ENCODE measurements at places on chromosomes 4 and X.
A peak's percentile ranks its signal among the peaks of the same experiment; 100 is the strongest.

GRCh38 chr4:65580551-65580950 is 89.7 kb downstream of the EPHA5 start:
- DNase-seq, result no peak

DNA sequence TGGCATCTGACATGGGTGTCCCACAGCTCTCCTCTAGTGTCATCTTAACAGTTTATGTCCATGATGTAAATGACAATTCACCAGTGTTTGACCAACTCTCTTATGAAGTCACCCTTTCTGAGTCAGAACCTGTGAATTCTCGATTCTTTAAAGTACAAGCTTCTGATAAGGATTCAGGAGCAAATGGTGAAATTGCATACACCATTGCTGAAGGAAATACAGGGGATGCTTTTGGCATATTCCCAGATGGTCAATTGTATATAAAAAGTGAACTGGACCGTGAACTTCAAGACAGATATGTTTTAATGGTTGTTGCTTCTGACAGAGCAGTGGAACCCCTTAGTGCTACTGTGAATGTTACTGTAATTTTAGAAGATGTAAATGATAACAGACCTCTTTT is 4.6 kb downstream of the FAT4 start:
- DNase-seq, result no peak

- no peak for DNase-seq
These were observed 30.7 kb downstream of the ARHGEF9 start for GRCh38 chrX:63754136-63754859.

DNA sequence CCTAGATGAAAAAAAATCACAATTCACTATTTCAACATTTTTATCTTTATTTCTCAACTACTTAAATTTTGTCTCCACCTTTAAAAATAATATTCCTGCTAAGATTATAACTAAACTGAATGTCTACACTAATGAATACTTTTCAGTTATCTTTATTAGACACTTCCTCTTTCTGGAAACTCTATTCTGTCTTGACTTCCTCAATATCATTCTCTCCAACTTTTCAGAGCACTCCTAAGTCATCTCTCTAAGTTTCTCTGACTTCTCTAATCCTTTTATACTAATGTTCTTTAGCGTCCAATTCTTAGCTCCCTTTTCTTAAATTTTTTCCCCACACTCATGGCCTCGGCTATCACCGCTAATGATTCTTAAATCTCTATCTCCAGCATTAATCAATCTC is 374.2 kb downstream of the FBXO8 start:
- DNase-seq, result no peak

- no peak for DNase-seq
These were observed 258.8 kb downstream of the ARHGAP24 start for GRCh38 chr4:85733798-85734197.

DNA sequence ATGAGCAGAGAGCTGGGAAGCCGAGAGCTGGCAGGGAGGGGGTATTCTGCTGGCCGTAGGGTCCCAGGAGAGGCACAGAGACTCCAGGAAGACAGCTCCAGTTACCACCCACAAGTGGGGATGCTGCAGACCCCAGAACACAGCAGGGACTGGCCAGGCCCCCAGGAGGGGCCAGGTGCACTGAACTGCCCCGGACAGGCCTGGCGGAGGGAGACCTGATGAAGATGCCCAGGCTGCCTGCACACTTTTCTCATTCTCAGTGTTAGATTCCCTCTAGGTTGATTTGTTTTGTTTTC is 110.8 kb downstream of the CPZ start:
- DNase-seq, result no peak

- no peak for DNase-seq
These were observed 95.3 kb upstream of the CXCL13 start for GRCh38 chr4:77510367-77510766.

DNA sequence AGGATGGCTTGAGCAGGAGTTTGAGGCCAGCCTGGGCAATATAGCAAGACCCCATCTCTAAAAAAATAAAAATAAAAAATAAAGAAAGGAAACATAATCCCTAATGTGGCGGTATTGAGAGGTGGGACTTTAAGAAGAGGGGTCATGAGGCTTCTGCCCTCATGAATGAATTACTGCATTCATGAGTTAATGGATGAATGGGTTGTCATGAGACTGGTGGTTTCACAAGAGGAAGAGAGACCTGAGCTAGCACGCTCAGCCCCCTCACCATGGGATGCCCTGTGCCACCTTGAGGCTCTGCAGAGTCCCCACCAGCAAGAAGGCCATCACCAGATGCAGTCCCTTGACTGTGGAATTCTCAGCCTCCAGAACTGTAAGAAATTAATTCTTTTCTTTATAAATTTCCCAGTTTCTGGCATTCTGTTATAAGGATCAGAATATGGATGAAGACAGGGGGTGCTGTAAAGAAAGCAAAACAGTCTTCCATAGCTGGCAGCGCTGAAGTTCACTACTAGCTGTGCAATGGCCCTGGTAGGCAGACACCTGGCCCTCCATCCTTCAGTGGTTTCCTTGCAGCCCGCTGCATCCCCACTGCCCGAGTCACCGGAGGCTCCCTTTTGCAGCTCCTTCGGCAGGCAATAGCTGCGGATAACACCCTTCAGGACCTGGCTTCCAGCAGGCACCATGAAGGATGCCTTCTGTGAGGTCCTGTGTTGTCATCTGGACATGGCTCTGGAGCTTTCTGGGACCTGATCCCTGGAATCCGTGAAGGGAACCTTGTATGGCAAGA is 44.8 kb upstream of the NSG1 start:
- DNase-seq, result no peak

DNA sequence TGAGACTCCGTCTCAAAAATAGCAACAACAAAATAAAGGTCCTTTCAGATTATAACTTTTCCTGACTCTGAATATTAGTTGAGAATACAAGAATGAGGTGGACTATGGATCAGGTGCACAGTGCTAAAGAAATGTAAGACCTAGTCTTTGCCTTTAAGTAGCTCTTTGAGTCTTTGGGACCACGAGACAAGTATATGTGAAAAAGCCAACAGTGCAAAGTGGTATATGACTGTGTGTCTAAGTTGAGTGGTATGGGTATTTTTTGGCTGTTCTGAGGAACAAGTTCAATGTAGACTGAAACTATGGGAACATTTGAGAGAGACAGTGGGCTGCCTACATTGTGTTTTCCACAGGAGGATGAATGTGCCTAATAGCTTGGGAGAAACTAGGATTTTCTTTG is 2.8 kb downstream of the GAB1 start:
- DNase-seq, result no peak

DNA sequence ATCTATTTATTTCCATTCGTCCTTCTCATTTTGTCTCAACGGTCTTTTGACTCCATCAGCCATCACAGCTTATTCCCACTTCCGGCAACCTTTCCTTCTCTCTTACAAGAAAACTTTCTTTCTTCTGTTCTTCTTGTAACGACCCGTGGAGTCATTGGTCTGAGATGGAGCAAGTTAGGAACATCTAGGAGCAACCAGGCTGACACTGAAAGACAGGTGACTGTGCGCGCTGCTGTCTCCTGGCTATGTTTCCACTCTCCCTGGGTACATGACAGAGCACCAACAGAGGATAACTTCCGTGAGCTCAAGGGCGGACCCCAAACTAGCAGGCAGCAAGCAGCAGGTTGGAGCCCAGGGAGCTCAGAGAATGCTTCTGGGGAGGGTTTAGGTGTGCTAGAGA is 2.5 kb downstream of the FGF5 start:
- no peak for DNase-seq

GRCh38 chr4:23718435-23718834 is 171.4 kb downstream of the PPARGC1A start:
- DNase-seq, result no peak

GRCh38 chrX:64842492-64842891 is 133.8 kb downstream of the ZC4H2 start:
- no peak for DNase-seq

DNA sequence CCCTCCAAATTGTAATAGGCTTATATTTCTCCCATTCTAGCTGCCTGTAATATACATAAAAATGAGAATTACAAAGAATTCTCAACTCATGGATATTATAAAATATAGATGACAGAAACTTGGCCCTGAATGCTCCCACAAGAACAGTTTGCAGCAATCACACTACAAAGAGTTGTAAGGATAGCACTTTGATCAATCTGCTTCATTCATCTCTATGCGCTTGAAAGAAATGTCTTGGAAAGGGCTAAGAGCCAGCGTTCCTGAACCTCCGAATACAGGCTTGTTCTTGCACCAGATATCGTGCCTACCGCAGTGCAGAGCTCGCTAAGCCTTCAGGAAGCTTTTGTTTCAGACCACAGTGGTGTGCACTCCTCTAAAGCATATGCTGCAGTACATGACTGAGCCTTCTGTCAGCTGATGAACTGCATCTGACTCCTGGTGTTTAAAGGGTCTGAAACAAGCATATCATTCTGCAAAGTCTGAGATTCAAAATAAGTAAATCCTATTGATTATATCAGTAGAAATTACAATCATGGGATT is 417.6 kb upstream of the ZFP42 start:
- no peak for DNase-seq

DNA sequence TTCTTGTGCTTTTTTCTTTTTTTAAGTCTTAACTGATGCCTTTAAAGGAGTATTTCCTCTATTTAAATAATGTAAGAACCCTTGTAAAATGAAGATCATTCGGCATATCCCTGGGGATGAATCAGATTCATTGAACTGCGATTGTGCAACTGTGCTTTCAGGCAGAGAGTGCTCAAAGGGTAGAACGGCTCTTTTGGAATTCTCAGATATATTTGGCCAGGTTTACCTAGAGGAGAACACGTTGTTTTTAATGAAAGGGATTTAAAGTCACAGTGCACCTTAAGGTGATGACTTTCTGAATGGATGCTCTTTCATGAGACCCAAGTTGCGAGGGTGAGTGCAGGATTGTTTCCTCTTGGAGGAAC is 51.6 kb upstream of the ELOVL6 start:
- no peak for DNase-seq

DNA sequence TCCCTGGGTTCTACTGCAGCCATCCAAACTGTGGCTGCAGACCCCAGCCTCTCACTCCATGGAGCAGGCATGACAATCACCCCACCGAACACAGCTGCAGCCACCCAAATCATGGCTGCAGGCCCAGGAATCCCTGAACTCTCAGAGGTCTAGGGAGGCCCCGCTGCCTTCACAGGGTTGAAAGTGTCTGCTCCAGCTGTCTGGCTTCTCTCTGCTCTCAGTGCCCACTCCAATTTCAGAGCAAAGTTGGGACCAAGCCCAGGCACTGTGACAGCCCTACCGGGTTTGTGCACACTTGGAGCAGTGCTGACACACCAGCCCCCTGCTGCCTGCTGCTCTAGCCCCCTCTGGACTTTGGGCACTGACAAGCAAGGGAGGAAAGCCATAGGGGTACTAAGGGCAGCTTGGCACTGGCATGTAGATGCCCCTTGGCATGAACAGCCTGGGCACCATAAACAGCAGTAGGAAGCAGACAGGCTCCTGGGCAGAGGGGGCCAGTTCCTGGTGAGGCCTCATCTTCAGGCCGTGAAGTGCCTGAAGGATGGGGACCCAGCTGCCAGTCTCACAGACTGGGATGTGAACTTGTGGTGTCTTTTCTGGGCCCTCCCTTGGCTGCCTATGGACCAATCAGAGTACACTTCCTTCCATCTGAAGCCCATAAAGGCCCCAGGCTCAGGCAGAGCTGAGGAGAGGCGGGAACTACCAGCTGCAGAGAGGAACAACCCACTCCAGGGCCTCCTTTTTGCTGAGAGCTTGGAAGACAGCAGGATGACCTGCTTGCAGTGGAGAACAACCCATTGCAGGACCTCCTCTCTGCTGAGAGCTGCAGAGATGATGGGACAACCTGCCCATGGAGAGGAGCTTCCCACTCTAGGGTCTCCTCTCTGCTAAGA is 68.8 kb downstream of the TECRL start:
- DNase-seq, result no peak

GRCh38 chrX:40097141-40097503 is 636 bp downstream of the BCOR start:
- DNase-seq, result no peak

GRCh38 chr4:7501873-7502272 is 67.1 kb upstream of the PSAPL1 start:
- no peak for DNase-seq

GRCh38 chr4:88467392-88467791 is 10.5 kb downstream of the HERC5 start:
- DNase-seq, result no peak

DNA sequence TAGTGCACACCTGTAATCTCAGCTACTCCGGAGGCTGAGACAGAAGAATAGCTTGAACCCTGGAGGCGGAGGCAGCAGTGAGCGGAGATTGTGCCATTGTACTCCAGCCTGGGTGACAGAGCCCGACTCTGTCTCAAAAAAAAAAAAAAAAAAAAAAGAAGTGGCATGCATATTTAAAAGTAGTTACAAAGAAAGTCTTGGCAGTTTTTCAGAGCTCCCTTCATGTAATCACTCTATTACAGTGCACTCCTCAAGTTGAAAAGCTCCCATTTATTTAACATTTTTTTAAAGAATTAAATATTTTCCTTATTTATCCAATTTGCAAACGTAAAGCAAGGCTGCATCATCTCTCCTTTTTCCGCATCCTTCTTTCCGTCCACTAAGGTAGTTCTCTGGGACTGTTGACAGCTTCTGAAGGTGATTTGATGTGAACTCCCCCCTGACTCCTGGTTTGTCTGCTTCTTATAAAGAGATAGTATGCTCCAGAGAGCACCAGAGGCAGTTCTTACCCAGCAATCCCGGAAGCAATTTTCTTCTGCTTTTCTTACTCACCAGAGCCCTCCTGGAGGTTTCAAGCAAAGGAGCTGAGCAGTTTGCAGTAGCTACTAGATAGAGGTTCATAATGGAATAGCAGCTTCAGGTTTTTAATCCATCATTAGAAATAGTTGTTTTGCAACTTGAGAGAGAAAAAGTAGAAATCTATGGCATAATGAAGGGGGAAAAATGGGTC is 151.0 kb downstream of the PALLD start:
- no peak for DNase-seq

- DNase-seq, result no peak
These were observed 634.6 kb upstream of the FTHL17 start for GRCh38 chrX:31706466-31706865.

DNA sequence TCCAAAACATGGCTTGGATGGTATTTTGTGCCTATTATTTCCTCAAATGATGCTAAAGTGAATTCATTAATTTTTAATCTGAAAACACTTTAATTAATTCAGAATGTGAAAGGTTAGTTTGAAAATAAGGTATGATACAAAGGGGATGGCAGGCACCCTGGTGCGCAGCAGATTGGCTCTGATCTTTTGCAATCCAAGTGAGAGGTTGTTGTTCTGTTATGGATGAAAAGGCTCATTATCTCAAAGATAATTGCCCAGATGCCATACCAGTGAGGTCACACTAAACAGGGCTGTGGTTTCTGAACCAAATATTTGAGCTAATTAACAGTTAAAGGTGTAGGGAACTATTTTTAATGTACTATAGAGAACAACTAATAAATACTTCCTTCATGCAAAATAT is 504.9 kb downstream of the RAPGEF2 start:
- DNase-seq, result no peak

GRCh38 chr4:11791797-11792196 is 363.1 kb upstream of the HS3ST1 start:
- DNase-seq, result no peak

DNA sequence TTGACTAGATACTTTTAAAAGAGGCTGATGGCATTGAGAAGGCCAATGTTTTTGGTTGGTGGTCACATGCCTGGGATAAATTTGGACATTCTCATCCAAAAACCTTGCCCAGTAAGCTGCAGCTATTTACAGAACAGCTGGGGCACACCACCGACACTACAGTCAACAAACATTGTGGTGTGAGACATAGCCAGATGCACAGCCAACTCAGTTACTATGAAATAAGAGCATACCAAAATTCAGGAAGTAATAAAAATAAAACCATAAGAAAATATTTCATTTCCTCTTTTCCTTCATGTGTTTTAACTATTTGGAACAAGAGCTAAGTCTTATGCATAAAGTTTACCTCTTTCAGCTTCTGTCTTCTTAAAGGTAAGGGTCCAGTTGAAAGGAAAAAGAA is 8.8 kb downstream of the PPM1K start:
- DNase-seq, result peak; percentile 25

GRCh38 chr4:581181-581580 is 5.1 kb upstream of the TMEM271 start:
- no peak for DNase-seq
